ENCODE measurements at places on chromosomes 7 and 10.
A peak's percentile ranks its signal among the peaks of the same experiment; 100 is the strongest.

DNA sequence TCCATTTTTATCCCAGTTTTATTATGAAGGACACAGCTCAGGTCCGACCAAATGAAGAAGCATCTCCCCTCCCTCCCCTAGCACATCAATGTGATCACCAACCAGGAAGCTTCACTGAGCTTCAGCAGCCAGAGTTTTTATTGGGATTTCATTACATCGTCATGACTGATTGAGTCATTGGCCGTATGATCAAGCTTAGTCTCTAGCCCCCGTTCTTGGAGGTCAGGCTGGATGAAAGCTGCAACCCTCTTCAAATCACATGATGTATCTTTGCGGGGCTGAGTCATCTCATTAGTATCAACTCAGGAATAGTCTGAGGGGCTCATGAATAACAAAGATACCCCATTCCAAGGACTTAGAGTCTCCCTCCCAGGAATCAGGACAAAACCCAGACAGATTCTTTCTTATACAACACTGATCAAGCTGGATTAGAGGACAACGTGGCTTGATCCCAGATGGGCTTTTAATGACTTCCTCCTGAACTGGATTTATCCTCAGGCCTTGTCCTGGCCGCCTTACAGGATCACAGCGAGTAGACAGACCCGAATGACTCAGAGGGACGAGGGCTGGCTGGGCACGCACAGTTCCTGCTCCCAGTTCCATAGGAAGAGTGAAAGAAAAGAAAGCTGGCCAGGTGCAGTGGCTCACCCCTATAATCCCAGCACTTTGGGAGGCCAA is 14.5 kb downstream of the LIMK1 start:
- DNase-seq, result peak; percentile 95

- DNase-seq, result no peak
Observed at GRCh38 chr7:105786520-105787470, 89.6 kb downstream of the ATXN7L1 start.

GRCh38 chr7:104950754-104951153 is 63.3 kb upstream of the KMT2E start:
- DNase-seq, result no peak

- peak; percentile 12 for DNase-seq
Observed at GRCh38 chr7:27782849-27783248, 42.9 kb downstream of the TAX1BP1 start.

GRCh38 chr7:115249080-115249479 is 327.2 kb downstream of the MDFIC start:
- no peak for DNase-seq

GRCh38 chr10:1523221-1523620 is 214.1 kb downstream of the ADARB2 start:
- DNase-seq, result no peak

GRCh38 chr10:5492929-5493576 is 6.3 kb downstream of the CALML5 start:
- no peak for DNase-seq

- DNase-seq, result peak; percentile 7
Observed at GRCh38 chr10:20995123-20995987, 98.2 kb upstream of the NEBL start.

DNA sequence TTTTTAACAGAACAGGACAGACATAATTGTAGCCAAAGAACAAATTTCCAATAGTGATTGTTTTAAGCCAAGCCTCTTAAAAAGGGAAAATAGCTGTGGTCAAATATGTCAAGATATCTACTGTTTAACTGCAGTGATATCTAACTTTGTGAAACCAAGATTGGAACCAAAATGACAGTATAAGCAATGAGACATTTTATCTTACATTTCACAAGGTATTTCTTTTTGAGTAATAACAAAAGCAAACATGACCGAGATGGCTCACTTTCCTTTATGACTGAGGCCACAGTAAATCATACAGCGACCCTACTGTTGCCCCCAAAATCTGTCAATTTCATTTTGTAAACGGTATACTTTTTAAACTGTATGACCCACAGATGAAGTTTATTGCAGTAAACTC is 215.8 kb downstream of the MLLT10 start:
- no peak for DNase-seq

DNA sequence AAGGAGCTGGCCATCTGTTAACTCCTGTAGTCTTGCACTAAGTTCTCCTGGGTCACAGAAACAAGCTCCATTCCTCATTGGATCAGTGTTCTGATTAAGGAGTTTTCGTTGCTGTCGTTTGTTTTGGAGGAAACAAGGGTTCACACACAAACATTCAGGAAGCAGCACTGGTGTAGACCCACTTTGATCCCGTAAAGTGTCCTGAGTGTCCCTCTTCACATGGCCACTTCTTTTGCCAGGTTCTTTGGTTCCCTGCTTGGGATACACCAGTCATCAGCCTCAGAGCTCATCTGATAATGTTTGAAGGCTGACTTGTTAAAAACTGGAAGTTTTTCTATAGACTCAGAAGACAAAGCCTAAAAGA is 10.9 kb downstream of the PDK4 start:
- DNase-seq, result no peak

GRCh38 chr7:14374336-14374735 is 384.9 kb upstream of the ETV1 start:
- DNase-seq, result no peak

DNA sequence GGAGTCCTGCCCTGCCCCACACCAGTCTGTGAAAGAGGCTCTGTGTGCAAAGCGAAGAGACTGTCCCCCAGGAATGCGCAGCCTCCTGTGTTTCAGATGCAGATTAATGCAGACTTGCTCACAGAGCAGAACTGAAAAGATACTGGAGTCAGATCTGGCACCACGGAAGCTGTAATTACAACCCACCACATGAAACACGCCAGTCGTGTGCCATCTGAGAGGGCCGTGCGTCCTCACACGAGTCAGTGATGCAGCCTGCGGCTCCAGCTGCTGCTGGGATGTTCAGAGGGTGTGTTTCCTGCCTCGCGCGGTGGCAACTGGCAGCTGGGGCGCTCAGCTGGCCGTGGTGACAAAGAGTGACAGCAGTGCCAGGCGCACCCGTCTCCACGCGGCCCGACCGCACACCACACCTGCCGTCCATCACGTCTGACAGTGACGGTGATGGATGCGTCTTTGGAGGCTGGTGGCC is 50.0 kb downstream of the NKX6-2 start:
- DNase-seq, result no peak

- DNase-seq, result no peak
Observed at GRCh38 chr7:104024632-104025031, 35.2 kb upstream of the RELN start.

GRCh38 chr10:126979311-126979710 is 74.1 kb downstream of the DOCK1 start:
- DNase-seq, result peak; percentile 9

DNA sequence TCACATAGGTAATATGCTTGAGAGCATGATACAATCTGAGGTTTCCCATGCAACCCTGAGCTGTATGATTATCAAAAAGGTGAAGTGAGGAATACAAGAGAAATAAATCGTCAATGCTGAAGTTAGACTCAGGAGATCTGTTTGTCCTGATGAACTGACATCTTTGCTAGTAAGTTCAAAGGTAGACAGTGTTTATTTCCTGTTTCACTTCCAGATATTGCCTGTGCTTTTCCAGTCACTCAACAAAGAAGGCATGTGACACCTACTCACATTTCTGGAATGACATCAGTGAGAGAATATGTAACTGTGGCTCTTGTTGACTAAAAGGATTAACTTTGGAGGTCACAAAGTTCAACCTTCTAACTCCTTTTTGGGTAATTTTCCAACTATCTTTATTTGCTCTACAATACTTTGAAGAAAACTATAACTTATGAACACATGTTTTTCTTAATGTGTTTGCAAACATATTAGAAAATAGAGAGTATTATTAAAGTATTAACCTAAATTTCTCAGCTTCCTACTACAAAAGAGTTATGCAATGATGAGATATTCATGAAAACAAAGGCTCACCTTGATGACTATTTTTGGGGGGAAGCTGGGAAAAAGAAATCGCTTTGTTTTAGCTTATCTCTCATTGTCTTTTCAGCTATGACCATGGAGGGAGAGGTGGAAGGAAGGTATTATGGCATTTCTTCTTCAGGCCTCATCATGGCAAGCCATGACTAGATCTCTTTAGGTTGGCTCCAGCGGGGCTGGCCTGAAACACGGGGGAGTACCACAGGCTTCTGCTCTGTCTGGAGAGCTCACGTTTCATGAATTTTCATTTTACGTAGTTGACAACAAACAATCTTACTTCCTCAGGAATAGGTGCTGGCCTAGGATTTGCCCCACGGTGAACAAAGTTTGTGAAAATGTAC is 214.7 kb upstream of the SLC26A5 start:
- peak; percentile 65 for DNase-seq

GRCh38 chr10:49076741-49077521 is 38.4 kb downstream of the VSTM4 start:
- peak; percentile 28 for DNase-seq

DNA sequence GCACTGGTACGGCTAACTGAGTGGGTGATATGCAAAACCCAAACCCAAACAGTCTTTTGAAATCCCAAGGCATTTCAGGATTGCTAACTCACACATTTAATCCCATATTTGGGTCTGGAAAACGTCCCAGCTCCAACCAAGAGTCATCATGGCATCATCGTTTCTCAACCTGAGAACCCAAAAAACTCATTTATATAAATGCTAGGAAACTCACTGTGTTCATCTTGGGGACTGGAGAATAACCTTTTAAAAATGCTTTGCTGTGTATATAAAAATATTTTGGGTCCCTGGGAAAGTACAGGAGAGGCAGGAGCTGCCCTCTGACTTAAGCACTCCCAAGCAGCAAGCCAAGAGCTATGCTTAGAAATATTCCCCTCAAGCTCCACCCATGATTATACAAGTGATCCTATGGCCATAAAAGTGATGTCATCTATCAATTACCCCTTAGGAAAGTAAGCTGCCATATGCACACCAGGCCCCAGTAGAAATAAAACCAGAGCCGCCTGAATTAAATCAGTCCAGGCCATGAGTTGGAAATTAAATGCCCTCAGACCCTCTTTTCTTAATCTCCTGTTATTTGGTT is 352.1 kb downstream of the FRMD4A start:
- DNase-seq, result peak; percentile 98

DNA sequence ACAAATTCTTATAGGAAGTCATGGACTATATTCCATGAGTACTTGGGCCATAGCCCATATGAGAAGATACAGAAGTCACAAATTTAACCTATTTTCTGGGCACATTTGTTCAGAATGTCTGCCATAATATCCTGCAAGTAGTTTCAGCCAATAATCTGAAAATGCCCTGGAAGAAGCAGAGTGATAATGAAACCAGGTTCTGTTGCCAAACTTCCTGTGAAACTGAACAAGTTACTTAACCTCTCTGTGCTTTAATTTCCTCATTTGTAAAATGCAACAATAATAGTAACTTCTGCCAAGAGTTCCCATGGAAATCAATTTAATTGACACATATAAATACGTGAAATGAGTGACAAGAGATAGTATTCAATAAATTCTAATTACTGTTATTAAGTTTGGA is 88.8 kb downstream of the SEMA3C start:
- DNase-seq, result no peak

DNA sequence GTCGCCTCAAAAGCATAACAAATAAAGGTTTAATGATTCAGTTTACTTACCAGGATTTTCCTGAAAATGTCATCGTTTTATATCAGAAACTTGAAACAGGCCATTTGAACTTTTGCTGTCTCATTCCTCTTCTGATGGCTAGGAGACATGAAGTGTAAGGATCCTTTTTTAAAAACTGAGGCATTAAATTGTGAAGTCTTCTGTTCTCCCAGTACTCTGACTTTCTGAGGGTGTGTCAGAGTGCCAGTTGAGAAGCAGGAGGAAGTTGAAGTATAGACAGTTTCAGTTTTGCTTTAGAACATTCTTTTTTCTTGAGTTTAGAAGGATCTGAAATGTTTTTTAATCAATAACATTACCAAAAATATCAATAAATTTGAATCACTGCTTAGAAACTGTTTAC is at the start of gene SAMD9L:
Gene SAMD9L (minus strand): TSS at position 242 of the 400 bp plus-strand sequence. CDS start 12,414 bp downstream, outside the sequence.
- DNase-seq, result no peak

DNA sequence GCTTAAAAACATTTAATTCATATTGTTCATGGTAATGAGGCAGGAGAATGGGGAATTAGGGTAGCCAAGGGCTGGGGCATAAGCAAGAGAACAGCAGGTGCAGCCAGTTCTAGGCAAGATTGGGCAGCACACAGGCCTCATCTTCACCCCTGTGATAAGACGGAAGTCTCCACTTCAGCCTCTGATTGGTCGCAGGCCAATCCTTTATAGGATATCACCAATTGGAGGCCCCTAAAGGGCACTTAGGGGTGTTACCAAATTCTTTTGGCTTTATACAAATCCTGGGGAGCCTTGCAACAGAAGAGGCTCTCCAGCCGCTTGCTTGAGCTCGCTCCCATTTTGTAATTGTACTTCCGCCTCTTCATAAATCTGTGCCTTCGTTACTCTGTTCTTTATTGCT is 231.1 kb downstream of the REEP3 start:
- no peak for DNase-seq

- no peak for DNase-seq
Observed at GRCh38 chr7:66832531-66833351, 88.3 kb upstream of the TMEM248 start.

DNA sequence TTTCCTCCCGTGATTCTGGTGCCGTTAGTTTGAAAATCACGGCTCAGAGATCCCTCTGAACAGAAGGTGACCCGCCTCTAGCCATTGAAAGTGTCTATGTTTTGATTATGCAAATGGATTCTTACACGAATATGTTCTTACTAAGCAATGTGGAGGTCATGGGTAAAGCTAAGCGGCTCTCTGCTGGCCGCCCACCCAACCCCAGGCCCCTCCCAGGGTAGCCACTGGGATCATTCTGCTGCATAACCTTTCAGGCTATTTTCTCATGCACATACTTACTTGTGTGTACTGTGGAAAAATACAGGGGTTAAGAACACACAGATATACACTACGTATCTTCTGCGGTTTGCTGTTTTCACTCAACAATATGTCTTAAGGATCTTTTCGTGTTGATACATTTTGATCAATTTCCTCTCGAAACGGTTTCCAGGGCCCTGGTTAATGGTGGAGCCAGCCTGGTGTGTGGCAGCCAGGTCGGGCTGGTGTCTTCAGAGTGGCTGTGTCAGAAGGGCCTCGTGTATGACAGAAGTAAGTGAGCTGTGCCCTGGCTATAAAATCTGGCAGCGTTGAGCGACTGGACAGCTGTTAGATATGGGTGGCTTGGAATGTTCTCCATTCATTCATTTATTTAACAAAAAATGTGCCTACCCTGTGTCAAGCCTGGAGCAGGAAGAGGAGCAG is 29.9 kb downstream of the ZNF783 start:
- DNase-seq, result no peak

Measured in fibroblast of skin of right biceps (primary cell).